ENCODE measurements at places on chromosomes 6 and 20. TPM values are rescaled to one million over a fixed set of nuclear protein-coding genes. Genes with fewer than 3 reads are reported as not detected.

Gene BPIFB2
- total RNA-seq: not detected

DNA sequence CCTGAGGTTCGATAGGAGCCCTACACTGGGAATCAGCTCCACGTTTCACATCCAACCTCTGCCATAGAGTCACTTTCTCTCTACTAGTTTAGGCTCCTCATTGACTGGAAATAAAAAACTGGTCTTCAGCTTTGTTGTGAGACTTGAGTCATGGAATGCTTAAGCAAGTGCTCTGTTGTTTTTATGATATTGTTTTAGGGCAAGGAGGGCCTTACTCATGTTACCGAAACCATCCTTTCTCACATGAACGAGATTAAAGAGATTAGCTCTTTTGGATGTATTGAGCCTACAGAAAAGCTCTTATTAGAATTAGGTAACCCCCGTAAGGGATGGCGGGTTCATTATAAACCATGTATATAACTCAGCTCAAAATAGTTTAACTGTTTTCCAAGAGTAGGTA lies 6.9 kb upstream of the MOCS1 start:
- no peak for DNase-seq

DNA sequence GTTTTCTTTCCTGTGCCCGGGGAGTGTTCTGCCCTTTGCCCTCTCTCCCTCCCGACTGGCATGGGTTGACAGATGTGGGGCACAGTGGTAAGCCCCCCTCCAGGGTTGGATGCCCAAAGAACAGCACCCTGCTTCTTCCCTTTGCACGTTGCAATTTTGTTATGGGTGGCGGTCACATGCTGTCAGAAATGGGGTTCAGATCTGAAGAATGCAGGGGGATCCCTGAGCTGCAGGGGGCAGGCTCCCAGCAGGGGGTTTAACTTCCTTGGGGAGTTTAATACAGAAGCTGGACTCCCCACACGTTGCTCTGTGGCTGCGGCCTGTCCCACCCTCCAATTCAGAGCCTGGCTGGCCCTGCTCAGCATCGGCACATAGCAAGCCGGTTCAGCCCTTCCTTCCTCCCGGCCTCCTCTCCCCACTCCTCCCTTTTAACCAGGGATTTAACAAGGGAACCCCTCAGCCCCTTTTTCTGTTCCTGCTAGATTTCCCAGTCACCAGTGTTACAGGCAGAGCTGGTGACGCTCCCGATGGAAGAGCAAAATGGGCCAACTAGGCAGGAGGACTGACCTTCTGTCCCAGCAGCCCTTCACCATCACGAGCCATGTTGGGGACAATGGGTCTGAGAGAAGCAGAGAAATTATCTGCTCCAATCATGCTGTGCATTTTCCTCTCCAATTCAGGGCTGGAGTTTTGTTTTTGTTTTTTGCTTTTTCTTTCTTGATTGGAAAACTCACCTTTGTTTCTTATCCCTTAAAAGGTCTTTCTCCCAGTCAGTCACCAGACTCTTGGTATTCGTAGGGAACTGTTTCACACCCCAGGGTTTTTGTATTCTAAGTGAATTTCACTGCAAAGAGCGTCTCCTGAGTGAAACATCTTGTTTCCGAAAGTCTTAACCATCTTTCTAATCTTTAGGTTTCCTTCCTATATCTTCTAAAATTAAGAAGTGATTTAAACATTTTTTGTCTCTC lies 6.8 kb downstream of the FOXF2 start:
- DNase-seq: no peak

Gene WFDC5
- total RNA-seq: not detected

Gene TMC2
- not detected for total RNA-seq
